ENCODE measurements at places on chromosomes 6 and 20.

GRCh38 chr6:141969201-141969600, 163.5 kb upstream of the GJE1 start:
- DNase-seq = no peak

- no peak for DNase-seq
These were observed 469.7 kb upstream of the JAG1 start for GRCh38 chr20:11143481-11143880.

GRCh38 chr20:55830121-55830827, 175.0 kb downstream of the CBLN4 start:
- DNase-seq = no peak

- DNase-seq = no peak
These were observed 157.5 kb downstream of the BMP7 start for GRCh38 chr20:57108742-57109570.

DNA sequence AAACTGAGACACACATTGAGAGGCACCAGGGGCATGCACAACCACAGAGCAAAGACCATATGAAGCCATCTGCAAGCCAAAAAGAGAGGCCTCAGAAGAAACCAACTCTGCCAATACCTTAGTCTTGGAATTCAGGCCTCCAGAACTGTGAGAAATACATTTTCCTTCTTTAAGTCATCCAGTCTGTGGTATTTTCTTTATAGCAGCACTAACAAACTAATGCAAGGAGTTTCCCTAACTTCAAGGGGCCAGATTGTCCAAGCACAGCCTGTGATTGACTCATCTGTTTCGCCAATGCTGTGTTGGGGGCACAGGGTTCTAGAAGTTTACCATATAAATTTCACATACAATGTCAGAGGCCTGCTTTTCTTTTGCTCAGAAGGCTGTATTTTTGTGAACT, 364.6 kb downstream of the GJA1 start:
- no peak for DNase-seq

- peak; percentile 19 for DNase-seq
These were observed 19.2 kb downstream of the MRPS18A start for GRCh38 chr6:43668151-43669028.

DNA sequence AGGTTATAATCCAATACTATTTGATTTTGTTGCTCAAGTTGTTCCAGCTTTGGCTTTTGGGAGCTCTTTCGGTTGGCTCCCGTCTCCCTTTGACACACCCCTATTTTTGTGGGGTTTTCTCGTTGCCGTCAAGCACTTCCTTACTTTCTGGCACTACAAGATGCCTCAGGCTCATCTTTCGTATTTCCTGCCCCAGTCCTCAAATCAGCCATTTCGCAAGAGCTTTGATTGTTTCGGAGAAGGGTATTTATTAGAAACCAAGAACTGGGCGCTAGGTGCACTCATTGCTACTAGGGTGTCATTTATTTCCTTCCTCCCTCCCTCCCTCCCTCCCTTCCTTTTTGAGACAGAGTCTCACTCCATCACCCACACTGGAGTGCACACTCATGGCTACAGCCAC, 13.3 kb upstream of the SOX12 start:
- DNase-seq = no peak

DNA sequence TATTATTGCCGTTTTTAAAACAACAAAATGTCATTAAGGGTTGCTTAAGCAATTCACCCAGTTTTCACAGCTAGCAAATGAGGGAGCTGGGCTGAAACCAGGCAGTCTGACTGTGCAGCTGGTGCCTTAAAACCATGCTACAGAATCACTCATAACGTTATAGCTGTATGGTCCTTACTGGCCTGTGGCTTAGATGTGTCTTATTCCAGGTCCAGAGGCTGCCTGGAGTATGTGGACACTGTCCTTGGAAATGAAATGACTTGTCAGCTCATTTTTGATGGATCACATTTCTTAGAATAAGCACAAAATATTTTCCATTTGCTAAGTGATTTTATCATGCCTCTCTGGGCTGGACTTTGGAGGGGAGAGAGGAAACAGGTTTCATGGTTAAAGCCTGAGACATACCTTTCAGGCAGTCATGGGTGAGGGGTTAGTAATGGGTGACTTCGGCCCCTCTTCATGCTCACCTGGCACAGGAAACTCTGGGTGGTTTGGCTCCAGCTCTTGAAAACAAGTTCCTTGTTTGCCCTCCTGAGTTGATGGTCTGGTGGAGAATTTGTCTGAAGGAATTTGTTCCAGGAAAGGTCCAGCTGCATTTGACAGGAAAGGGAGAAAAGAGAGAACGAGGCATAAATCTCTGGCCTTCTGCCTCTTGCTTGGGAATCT, 823.2 kb downstream of the DHX35 start:
- DNase-seq = no peak

DNA sequence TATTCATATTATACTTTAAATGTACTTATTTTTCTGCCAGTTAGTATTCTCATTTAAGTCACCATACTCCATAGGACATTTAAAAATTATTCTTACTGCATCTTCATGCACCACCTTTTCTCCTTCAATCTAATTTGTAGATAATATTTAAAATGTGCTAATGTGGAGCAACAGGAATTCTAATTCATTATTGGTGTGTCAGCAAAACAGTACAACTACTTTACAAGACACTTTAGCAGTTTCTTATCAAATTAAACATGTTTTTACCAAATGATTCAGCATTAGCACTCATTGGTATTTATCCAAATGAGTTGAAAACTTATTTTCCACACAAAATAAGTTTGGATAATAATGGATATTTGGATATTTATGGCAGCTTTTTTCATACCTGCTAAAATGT, 1041.8 kb upstream of the ADGRB3 start:
- DNase-seq = no peak

- no peak for DNase-seq
These were observed 40.2 kb downstream of the E2F3 start for GRCh38 chr6:20441921-20442320.

GRCh38 chr20:4012589-4012988, 2.8 kb downstream of the RNF24 start:
- DNase-seq = no peak

DNA sequence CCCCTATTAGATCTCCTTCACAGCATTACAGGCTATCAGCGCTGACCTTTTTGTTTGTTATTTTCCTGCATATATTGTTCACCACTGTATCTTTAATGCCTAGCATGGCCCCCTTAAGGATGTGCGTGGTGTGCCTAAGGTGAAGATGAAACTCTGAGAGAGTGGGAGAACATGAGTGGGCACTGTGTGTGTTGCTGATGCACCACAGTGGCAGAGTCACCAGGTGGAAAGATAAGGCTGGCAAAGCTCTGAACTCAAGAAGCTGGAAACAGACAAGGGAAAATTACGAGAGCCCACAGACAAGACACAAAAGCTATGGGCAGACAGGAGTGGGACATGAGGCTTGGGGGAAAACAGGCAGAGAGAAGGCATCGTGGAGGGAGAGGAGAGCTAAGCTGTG, 159.8 kb downstream of the INSM1 start:
- DNase-seq = no peak

DNA sequence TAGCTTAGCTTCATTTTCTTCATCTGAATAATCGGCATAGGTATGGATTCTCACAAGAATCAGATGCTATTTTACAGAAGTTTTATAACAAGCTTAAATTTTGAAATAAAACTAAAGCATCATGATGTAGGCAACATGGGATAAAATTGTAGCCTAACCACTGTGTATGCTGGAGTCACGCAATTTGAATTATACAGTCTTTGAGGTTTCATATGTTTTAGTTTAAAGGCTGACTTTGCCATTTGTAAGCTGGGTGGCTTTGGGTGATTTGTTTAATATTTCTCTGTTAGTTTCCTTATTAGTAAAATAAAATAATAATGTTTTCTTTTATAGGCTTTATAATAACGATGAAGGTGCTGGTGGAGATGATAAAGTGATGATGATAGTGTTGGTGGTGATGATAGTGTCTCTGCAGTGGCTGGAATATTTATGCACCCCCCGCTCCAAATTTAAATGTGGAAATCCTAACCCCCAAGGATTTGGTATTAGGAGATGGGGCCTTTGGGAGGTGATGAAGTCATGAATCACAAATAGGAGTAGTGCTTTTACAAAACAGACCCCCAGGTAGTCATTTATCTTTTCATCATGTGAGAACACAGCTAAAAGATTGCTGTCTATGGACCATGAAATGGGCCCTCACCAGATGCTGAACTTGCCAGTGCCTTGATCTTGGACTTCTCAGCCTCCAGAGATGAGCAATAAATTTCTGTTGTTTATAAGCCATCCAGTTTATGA, 42.0 kb downstream of the DOK5 start:
- no peak for DNase-seq

DNA sequence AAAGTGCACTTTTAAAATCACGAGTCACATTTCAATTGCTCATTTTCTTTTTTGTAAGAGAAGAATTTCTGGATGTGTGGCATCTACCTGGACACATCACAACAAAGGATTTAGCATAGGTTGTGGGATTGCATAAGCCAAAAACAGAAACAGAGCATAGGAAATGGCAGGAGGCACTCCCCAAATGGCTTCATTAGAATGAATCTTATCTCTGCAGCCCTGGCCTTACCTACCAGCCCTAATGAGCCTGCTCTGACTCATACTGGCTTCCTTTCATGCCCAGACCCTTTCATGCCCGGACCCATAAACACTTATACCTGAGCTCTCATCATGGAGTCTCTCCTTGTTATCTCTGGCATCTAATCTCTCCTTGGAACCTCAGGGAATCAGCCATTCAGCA, 23.9 kb upstream of the SPTLC3 start:
- no peak for DNase-seq

GRCh38 chr20:47768016-47768824, 17.1 kb downstream of the SULF2 start:
- no peak for DNase-seq

- no peak for DNase-seq
These were observed 124.2 kb downstream of the SLC16A10 start for GRCh38 chr6:111211411-111212030.

DNA sequence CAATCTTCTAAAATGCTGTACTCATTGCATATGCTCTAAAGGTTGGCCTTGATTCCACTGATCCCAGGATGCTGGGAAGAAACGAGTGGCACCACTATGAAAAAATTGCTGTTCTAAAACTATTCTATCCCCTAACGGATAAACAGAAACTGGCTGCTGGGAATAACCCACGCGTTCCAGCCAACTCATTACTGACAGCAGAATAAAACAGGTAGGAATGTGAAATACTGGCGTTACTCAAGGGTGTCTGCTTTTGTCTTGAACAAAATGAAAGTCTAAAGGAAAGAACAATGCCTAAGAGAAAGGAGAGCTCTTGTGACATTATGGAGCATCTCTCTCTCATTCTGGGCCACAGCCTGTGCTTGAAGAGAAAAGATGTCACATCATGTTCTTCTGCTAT, 26.1 kb downstream of the GPR63 start:
- DNase-seq = no peak

GRCh38 chr6:144377586-144378210, 92.6 kb downstream of the UTRN start:
- DNase-seq = no peak

GRCh38 chr20:7696311-7696710, 243.9 kb downstream of the HAO1 start:
- DNase-seq = no peak

DNA sequence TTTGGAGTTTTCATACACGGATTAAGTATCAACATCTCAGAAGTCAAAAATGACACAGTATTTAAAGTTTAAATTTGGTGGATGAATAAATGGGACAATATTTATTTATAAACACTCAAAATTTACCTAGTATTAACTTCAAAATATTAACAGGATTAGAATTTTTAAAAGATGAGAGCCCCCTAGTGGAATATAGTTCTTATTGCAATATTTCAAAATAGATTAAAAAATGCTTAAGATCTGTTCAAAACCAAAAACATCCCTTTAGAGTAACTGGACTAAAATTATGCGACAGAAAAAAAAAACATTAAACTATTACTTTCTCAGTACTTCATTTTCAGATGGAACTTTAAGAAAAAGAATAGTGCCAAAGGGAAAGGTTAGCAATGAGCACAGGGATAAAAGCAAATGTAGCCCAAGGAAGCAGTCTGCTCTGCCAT, 56.6 kb downstream of the SNX14 start:
- DNase-seq = no peak

DNA sequence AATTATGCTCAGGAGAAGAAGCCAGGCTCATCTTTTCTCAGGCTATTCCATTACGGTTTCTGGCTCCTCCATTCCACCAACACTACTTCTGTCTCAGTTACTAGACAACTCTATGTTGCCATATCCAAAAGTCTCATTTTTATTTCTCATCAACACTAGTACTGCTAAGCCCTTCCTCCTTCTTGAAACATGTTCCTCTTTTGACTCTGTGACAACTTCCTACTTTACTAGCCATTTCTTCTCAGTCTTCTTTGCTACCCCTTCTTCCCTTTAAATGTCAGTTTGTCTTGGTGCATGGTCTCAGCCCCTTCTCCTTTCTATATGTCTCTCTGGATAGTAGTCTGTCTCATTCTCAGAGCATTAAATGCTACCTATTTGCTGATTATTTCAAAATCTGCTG, 7.1 kb upstream of the ADGRG6 start:
- no peak for DNase-seq

GRCh38 chr6:158060455-158061360, 79.0 kb downstream of the SYNJ2 start:
- no peak for DNase-seq

DNA sequence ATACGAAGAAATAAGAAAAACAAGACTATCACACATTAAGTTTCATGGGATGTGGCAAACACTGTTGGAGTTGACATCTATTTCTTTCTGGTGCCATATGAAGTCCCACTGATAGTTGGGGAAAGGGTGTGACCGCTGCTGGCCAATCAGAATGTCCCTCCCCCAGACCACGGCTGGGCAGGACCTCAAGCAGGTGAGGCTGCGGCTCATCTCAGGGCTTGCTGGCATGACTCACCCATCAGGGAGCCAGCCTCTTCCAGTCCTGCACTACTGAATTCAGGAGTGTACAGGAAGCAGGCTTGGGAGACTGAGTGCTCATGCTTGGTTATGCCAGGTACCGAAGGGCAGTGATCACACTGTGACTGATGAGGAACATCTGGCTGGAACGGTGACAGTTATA, 18.9 kb downstream of the PREP start:
- no peak for DNase-seq

- DNase-seq = no peak
These were observed 19.4 kb upstream of the RCAN2 start for GRCh38 chr6:46510651-46511050.

- no peak for DNase-seq
These were observed 54.6 kb upstream of the CST7 start for GRCh38 chr20:24894488-24894887.

DNA sequence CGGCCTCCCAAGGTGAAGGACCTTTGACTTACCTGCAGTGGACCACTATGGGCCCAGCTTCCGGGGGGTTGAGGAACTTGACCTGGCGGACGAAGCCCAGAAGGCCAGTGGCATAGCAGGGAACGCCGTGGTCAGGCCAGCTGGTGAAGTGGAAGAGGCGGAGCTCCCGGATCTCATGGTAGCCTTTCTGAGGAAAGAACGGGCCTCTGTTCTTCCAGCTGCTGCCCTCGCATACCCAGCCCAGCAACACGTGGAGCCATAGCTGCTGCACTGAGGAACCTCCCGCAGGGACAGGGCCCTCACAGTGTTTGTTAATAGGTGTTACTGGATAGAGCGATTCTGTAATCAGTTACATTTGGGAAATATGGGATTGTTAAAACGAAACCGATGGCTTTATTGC, 492.1 kb upstream of the CHD6 start:
- no peak for DNase-seq

GRCh38 chr6:140855520-140855919, 1277.2 kb upstream of the GJE1 start:
- DNase-seq = no peak
